ENCODE measurements at places on chromosomes 4 and X.

GRCh38 chrX:53285591-53285990 is 4.2 kb upstream of the IQSEC2 start:
- no peak for DNase-seq

DNA sequence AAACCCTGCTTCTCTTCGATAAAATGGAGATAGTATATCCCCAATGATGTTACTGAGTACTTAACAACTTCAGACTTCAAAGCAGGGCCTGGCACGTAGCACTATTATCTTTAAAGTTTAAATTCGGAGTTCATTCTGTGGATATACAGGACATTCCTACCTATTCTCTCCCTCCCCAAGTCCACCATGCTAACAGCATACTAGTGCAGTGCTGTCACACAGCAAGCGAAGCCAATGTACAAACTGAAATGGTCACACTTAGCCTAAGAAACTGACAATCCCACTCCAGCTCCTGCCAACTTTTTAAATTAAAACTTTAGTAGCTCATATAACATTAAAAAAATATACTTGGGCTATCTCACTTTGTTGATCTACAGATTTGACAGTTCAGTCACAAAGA is 1.2 kb upstream of the DNAJB14 start:
- DNase-seq = no peak

GRCh38 chr4:10727140-10727880 is 42.7 kb upstream of the CLNK start:
- DNase-seq = no peak

GRCh38 chrX:134658002-134658759 is at the start of gene PLAC1:
TSS of gene PLAC1 (minus strand) at chrX:134658471. CDS start at chrX:134566682, 91,789 bp downstream.
- no peak for DNase-seq

GRCh38 chr4:52701207-52701606 is 42.1 kb upstream of the USP46 start:
- no peak for DNase-seq

GRCh38 chr4:181971973-181972372 is 271.2 kb upstream of the TENM3 start:
- no peak for DNase-seq

DNA sequence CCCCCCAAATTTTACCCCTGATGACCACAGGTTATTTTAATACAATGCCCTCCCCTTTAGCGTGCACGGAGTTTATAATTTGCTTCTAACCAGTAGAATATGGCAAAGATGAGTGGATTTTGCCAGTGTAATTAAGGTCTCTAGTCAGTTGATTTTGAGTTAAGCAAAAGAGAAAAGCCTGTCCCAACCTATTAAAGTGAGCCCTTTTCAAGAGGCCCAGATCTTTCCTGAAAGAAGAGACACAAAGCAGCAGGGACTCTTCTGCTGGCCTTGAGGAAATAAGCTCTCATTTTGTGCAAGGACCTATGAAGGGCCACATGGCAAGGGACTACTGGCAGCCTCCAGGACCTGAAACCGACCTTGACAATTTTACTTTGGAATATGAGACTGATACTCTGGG is 61.9 kb upstream of the GABRG1 start:
- DNase-seq = no peak

GRCh38 chr4:153447175-153447905 is 18.8 kb upstream of the TMEM131L start:
- no peak for DNase-seq

- no peak for DNase-seq
These were observed 79.2 kb upstream of the BOD1L1 start for GRCh38 chr4:13706716-13707115.

GRCh38 chr4:169210504-169211118 is 60.1 kb downstream of the SH3RF1 start:
- DNase-seq = no peak

DNA sequence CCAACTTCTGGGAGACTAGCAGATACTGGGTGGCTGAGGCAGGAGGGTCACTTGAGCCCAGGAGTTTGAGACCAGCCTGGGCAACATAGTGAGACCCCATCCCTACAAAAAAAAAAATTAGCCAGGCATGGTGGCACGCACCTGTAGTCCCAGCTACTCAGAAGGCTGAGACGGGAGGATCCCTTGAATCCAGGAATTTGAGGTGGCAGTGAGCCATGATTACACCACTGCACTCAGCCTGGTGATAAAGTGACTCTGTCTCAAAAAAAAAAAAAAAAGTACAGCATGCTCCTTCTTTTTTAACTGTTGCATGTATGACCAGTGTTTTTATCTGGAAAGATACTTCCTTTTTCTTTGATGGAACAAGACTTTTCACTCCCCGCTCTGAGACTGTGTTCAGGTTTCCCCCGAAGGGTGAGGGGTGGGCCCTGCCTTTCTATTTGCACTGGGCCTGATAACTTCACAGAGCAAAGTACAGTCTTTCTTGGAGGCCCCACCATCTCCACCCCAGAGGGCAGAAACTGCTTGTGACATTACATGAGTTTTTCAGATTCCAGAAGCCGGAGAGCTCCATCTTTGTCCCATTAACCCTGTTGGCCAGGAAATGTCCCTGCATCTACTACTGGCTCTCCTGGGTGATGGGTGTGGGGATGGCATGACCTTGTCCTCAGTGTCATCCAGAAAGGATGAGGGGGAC is 35.2 kb downstream of the NYX start:
- no peak for DNase-seq

GRCh38 chr4:90127706-90128345 is 632 bp downstream of the CCSER1 start:
- no peak for DNase-seq

DNA sequence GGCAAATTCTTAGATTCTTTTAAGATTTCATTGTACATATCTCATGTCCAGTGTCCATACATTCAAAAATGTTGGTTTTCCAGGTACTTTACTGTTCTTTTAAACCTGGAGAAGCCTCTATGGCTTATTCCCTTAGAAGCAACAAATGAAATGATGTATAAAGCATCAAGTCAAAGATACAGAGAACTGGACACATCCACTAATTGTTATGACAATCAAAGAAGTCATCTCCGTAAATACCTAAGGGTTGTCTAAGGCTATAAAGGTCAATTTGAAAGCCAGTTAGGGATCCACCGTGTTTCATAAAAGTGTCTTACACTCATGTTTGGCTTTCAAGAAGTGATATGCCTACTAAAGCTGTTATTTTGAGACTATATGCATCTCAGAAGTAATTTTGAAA is 32.4 kb downstream of the UBE2D3 start:
- no peak for DNase-seq

GRCh38 chr4:185242749-185243533 is 33.5 kb downstream of the SNX25 start:
- DNase-seq = no peak

DNA sequence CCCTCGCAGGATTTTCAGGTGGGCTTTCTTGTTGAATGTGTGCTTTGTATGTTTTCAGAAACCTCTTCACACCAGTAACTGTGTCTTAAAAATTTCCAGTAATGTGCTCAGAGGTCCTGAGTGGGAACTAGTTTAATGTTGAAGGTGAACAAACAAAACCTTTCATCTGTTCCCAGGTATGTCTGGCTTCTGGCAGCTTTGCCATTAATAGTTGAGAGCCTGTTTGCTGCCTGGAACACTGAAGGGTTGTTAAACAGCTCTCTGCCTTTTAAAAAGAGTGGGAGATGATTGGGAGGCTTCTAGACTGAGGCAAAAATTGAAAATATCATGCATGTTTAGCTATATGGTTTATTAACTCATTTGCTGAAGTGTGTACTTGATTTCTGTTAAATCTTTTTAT is 161.2 kb upstream of the AGTR2 start:
- DNase-seq = no peak

GRCh38 chr4:143390764-143391163 is 54.1 kb downstream of the GAB1 start:
- no peak for DNase-seq

- no peak for DNase-seq
These were observed 62.9 kb upstream of the NDST3 start for GRCh38 chr4:117971403-117971802.

DNA sequence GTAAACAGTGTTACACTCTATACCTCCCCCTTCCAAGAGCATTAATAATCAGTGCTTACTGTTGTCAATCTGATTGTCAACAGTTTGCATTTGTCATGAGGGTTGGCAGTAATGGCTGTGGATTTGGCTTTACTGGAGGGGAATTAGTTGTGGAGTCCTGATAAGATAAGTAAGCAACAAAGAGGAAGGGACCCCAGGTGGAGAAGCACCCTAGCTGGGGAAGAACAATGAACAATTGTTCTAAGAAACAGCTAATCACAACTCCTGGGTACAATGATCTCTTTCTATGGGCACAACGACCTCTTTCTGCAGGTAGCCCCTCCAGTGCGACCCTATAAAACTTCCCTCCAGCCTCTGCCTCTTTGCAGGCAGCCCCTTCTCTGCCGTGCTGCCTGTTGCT is 53.2 kb upstream of the CDKN2AIP start:
- no peak for DNase-seq
